ENCODE measurements at places on chromosomes 6 and 20.

DNA sequence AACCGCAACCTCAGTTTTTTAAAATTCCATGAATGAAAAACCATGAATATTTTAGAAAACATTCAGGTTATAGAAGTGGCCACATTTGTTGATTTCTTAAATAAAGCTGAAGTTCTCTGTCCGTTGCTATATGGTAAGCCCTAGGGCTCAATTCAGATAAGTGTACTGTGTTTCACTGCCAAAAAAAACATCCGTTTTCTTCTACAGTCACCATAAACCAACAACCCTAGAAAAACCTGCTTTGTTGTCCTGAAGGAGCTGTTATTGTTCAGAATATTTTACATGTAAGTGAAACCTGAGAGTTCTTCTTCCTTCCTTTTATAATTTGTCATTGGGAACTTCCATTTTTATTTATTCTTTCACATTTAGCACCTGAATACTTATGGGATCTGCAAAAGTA is 274.1 kb downstream of the TFAP2A start:
- ATAC-seq, result peak; percentile 64

GRCh38 chr20:42392442-42392841 is 774.3 kb upstream of the CHD6 start:
- no peak for ATAC-seq

GRCh38 chr20:60144404-60144803 is 186.2 kb downstream of the CDH26 start:
- no peak for ATAC-seq

GRCh38 chr20:50487397-50487796 is 22.8 kb upstream of the PTPN1 start:
- ATAC-seq, result no peak

DNA sequence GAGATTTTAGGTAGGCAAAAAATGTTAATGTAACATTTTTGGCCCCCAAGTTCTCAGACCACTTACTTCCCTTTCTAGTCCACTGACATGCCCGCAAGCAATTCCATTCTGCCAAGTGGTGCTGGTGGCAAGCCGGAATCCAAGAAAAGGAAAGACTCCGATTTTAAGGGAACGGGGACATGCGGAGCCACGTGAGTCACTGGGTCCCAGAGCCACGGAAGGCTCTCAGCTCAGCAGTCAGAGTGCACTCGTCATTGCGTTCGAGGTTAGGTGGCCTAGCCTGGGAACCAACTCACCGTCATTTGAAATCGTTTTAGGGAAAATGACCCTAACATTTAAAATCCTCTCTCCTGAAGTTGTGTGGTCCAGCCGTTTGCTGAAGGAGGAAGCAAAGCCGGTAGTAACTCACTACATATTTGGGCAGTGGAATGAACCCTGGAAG is 711 bp upstream of the SIRT5 start:
- peak; percentile 40 for ATAC-seq

- ATAC-seq, result no peak
Observed at GRCh38 chr6:121879149-121879548, 443.7 kb downstream of the GJA1 start.

GRCh38 chr20:3813848-3814581 is 6.3 kb upstream of the AP5S1 start:
- no peak for ATAC-seq

- no peak for ATAC-seq
Observed at GRCh38 chr6:5337573-5337972, 76.3 kb downstream of the FARS2 start.

DNA sequence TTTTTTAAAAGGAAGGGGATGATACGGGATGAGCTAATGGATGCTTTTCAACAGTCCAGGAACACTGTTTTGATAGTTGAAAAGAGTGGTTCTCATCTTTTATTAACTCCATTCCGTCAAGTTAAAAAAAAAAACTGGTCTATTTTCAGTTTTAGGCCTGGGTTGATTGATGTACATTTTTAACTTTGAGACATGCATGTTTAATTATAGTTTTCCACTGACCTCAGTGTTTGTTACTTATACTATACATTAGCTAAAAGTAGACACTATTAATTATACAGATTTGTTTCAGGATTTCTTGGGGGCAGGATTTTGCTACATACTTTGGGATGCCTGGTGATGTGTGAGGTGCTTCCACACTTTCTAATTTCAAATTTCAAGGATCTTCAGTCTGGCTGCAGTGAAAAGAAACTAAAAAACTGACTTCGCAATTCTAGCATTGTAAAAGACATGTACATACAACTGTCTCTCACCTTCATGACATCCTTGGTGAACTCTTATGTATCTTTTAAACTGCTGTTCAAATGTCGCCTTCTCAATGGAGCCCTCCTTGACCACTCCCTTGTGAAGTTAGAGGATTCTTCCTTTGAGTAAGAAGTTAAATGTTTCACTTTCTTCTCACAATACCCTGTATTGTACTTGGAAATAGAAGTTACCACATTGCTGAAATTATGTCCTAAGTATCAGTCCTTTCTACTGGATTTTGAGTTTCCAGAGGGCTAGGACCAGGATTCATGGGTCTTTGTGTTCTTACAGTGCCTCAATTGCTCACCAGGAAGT is 101.7 kb downstream of the TSHZ2 start:
- ATAC-seq, result no peak

All from esophagus mucosa (tissue), 1 donor.